ENCODE measurements at places on chromosomes 16 and 17. TPM values are rescaled to one million over a fixed set of nuclear protein-coding genes. Genes with fewer than 3 reads are reported as not detected.

DNA sequence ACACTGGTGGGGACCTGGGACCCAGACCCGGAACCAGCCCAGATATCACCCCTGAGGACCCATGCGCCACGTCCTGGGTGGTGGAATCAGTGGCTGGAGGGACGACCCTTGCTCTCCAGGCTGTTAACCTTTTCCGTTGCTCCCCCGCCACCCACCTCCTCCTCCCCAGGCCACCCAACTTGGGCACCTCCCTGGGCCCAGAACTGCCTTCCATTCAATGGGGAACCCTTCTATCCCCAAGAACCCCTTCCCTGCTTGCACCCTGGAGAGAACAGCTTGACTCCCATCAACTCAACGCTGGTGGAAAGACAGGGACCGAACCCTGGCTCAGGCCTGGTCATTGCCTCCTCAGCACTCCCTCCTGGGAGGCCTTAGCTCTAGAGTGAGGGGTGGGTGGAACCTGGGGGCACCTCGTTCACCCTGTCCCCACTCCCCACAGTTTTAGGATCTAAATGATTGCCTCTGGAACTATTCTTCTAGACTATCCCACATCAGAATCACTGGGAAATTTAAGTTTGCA lies 5.7 kb upstream of the IL32 start:
- DNase-seq: no peak

ANKFN1 gene
- not detected for total RNA-seq

DNA sequence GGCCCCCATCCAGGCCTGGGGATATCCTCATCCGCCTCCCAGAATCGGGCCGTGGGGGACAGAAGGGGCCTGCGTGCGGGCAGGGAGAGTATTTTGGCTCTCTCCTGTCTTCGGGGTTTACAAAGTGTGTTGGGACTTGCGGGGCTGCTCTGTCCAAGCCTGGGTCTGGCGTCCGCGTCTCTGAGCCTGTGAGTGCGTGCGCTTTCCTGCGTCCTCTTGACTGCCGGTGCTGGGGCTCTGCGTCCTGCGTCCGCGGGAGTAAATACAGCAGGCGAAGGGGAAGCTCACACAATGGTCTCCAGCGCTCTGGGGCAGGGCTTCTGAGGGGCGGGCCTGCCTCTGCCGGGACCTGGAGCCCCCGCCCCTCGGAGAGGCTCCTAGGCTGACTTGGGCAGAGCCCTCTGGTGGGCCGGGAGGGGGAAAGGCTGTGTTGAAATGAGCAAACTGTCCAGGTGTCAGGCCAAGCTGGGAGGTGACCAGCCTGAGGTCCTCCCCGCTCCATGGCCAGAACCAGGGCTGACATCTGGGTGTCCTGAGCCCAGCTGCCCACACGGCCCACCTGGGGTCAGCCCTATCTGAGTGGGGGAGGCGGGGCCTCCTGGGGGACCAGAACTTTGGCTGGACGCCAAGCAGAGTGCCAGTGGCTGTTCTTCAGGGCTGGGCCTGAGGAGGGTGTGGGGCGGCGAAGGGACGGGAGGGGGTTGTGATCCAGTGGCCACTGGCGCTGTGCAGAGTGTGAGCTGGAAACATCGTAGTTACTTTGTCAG lies 233.6 kb downstream of the SEC14L1 start:
- peak; percentile 92 for DNase-seq

- no peak for DNase-seq
Measured at GRCh38 chr16:89620406-89620841, 7.0 kb downstream of the DPEP1 start.

GRCh38 chr16:71927383-71927782 lies 32.1 kb downstream of the IST1 start:
- no peak for DNase-seq

- no peak for DNase-seq
Measured at GRCh38 chr16:52191531-52192134, 355.3 kb downstream of the TOX3 start.

GRCh38 chr17:17845046-17845775 lies 8.4 kb upstream of the SREBF1 start:
- peak; percentile 34 for DNase-seq

ZFHX3 gene
- total RNA-seq: 8.4 TPM

- no peak for DNase-seq
Measured at GRCh38 chr17:30558686-30559545, 81.7 kb downstream of the GOSR1 start.

PRSS27 gene
- total RNA-seq: 0.30 TPM

DNA sequence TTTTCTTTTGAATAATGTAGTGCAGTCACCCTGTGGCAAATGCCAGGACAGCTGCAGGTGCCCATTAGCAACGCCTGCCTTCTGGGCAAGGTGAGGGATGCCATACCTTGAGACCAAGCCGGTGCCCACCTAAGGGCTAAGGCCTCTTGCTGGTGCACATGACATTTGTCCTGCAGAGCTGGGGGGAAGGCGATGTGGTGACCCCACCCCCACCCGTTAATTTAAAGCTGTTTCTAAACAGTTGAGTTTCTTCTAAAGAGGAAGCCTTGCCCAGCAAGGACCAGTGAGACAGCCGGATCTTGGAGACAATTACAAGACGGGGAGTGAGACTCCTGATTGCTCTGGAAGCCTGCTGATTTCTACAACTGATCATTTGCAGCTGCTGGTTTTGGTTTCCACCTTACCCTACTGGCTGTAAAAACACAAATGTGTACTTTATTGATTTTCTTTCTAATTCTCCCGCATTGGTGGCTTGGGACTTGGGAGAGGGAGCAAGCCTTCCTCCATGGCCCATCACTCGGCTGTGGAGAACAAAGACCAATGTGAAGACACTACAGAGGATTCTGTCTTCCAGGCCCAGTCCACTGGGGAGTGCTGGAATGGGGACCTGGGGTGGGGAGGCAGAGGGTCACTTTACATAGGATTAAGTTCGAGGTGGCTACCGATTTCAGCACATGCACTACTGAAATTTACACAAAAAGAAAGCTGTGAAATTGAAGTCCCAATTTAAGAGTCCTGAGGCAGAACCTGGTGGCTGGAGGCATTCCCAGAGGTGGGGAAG lies 2.7 kb downstream of the CDK5R1 start:
- no peak for DNase-seq

DNA sequence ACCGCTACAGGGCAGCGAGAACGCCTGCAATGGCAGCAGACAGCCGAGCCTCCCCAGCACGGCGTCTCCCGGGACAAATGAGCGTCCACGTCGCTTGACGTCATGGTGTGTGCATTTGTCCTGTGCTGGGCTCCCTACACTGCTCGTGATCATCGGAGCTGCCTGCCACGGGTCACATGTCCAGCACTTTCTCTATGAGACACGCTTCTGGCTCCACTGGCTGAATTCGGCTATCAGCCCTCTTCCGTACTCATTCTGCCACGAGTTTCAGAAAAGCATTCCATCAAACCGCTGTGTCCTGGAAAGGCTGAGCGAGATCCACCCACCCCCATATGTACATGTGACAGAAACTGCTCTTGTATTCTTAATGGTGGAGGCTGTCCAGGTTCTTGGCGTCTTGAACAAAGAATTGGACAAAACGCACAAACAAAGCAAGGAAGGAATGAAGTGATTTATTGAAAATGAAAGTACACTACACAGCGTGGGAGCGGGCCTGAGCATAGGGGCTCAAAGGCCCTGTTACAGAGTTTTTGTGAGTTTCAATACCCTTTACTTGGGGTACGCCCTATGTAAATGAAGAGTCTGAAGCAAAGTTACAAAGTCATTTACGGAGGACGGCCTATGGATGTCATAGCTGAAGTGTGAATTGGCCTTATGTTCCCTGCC lies 28.5 kb upstream of the SHCBP1 start:
- DNase-seq: peak; percentile 74

GRCh38 chr17:80477647-80478478 lies 1.5 kb upstream of the NPTX1 start:
- peak; percentile 57 for DNase-seq

SCNN1G gene
- 0.30 TPM for total RNA-seq

HCRT gene
- total RNA-seq: not detected

TRIM37 gene
- total RNA-seq: 20.2 TPM

GRCh38 chr17:28706471-28707338 lies 5.0 kb downstream of the PROCA1 start:
- DNase-seq: peak; percentile 17

TBC1D3C gene
- total RNA-seq: not detected

USB1 gene
- 36.2 TPM for total RNA-seq

DNA sequence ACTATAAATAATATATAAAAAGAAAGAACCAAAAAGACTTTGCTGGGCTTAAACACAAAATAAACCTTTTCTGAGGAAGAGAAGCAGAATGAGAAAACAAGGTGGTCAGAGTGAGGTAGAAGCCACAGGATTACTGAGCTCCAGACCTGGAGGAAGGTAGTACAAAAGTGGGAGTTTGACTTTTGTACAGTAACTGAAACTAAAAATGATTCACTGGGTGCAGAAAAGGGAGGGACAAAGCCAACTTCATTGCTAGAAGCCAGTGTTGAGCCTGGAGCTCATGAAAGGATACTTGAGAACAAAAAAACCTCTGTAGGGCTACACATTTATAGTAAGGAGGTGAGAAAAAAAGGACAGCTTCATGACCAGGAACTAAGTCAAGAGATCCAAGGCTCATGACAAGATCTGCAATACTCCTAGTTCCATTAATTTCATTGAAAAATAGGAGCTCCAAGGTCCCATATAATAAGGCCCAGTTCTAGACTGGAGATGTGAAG lies 45.5 kb downstream of the PKD1L3 start:
- no peak for DNase-seq

DNA sequence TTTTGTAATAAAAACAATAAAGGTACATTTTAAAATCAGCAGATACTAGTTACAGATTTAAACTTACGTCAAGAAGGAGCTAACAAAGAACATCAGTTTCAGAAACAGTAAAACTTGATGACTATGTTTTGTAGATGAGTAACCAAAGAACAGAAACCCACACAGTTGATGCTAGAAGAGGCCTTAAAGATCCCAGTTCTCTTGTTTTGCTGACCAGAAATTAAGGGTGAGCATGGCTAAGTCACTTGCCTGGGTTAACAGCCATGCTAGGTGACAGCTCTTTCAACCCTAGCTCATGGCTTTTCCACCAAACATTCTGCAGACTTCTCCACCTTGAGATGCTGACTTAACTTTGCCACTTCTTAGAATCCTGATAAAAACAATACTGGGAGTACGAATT lies 26.4 kb downstream of the STX8 start:
- no peak for DNase-seq

WWP2 gene
- total RNA-seq: 24.8 TPM

- no peak for DNase-seq
Measured at GRCh38 chr17:57463103-57463885, 207.0 kb downstream of the MSI2 start.

DNA sequence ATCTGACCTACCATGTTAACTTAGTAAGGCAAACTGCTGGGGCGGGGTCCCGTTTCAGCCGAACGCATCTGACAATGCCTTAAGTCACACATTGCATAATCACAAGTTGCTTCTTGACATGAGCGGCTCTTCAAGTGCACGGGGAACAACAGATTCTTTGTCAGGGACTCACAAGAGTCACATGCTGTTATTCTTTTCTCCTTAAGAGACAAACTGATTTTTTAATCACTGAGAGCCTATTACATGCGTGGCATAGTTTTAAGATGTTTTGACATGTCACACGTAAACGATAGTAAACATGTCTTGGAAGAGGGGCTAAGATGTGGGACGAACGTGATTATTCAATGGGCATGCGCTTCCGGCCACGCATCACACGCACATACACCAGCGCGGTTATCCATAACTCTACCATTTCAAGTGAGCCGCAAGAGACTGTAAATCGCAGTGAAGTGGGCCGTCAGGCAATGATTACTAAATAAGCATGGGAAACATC lies 63.4 kb downstream of the ADCY9 start:
- DNase-seq: no peak

EPX gene
- total RNA-seq: not detected

- DNase-seq: no peak
Measured at GRCh38 chr16:82357237-82357636, 187.2 kb upstream of the MPHOSPH6 start.

- DNase-seq: no peak
Measured at GRCh38 chr17:58335061-58335731, 6.6 kb upstream of the TSPOAP1 start.

DHRS7C gene
- total RNA-seq: 69.8 TPM

- no peak for DNase-seq
Measured at GRCh38 chr16:17828012-17828411, 357.3 kb upstream of the XYLT1 start.

KRT20 gene
- not detected for total RNA-seq

ZP2 gene
- not detected for total RNA-seq

DNA sequence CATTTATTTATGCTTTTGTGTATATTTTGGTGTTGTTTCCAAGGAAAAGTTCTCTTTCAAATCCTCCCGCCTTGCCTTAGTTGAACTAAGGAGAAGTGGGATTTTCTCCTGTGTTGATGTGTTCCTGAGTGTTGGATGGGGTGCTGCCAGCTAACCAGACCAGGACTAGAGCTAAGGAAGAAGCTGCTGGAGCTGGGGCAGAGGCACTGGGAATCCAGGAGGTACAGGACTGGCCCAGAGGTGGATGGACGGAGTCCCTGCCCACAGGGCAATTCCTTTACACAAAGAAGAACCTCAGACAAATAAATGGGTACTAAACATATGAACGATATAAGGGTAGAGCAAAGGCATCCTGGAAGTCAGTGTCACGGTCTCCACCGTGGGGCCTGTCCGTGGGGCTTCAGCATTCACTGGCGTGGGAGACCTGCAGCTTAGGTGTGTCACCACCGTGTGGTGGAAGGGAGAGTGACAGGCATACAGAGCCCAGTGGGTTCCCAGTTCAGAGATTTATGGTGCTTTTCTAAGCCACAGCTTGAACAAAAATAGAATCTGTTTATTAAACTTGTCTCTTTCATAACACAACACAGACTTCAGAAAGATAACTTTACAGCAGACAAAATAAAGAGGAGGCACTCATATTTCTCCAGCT lies 270.7 kb downstream of the NTN1 start:
- peak; percentile 70 for DNase-seq

INCA1 gene
- 2.4 TPM for total RNA-seq

TMC7 gene
- 1.3 TPM for total RNA-seq

HSD3B7 gene
- 7.0 TPM for total RNA-seq

CCL22 gene
- total RNA-seq: not detected

DNA sequence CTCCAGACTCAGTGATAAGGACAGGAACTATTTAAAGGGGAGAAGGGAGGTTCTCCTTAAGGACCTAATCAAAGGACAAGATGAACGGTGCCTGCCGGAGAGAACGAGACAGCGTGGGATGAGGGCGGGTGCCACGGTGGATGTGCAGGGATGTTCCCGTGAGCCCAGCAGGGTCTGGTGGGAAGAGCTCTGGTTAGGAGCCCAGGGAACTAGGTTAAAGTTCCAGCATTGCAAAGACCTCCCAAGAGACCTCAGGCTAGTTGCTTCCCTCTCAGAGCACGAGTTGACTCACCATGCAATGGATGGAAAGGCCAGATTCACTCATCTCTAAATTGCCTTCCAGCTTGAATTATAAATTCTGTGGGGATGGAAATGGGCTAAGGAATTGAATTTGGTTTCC lies 14.7 kb downstream of the CCR7 start:
- DNase-seq: no peak

SLFN12 gene
- 3.0 TPM for total RNA-seq
